Bronchial epithelial cell (primary cell): ENCODE measurements at places on chromosomes 2 and 18.

DNA sequence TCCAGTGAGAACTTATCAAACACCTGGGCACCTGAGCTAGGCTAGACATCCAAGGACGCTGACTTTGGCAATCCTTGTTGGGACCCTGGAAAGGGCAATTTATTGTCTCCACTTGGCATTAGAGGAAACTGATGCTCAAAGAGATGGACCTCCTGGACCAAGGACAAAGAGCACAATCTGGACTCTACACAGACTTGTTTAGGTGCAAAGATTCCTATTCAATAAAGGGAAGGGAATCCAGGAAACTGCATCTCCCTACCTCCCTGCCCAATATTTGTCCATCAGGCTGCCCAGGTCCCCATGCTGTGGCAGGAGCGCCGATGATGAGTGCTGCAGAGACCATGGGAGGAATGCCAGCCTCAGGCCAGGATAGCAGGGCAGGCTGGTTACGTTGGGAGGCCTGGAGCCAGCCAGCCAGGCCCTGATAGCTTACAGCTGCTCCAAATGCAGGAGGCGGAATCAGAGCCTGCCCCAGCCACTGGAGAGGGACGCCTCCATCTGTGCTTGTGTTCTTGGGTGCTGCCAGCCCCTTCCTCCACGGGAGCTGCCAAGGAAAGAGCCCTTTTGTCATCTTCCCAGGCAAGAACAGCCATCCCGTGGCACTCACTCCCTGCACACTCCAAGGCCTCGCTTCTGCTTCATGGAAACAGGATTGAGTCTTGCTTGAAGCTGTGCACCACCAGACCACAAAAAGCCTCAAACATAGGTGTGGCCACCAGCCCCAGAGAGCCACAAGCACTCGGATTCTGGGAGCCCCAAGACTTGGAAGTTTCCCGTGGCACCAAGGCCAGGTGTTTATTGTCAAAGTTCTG lies 60.0 kb downstream of the HS1BP3 start:
- DNase-seq = no peak

GRCh38 chr2:27076323-27076722 lies 2.1 kb upstream of the EMILIN1 start:
- DNase-seq = no peak

- DNase-seq = no peak
These were observed 72.0 kb downstream of the KCNE4 start for GRCh38 chr2:223123855-223124610.

DNA sequence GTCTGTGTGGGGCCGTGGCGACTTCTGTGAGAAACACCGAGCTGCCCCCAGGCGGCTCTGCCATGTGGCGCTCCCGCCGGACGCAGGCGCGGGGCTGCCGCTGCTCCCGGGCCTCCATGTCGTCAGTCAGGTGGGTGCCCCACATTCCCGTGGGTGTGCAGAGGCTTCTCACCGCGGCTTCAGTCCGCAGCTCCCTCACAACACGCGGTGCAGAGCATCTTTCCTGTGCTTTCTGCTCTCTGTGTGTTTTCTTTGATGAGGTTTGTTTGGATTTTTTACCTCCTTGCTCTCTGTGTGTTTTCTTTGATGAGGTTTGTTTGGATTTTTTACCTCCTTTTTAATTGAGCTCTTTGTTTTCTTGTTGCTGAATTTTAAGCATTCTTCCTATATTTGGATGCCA lies 13.0 kb downstream of the AQP12A start:
- no peak for DNase-seq

GRCh38 chr18:23384778-23385736 lies 68.0 kb upstream of the RIOK3 start:
- DNase-seq = no peak

- no peak for DNase-seq
These were observed 99.8 kb upstream of the DAPL1 start for GRCh38 chr2:158695305-158695704.
